Renal cortical epithelial cell (primary cell): ENCODE measurements at places on chromosomes 16 and 17. TPM values are rescaled to one million over a fixed set of nuclear protein-coding genes. Genes with fewer than 3 reads are reported as not detected.

ITGAX gene
- total RNA-seq = 0.05 and 0.17 TPM in 2 replicates

CLDN7 gene
- total RNA-seq = 25.1 and 306 TPM in 2 replicates

DOC2A gene
- total RNA-seq = 0.80 TPM in 1 of 2 replicates, not detected in the other

SYNGR3 gene
- 2.0 and 8.0 TPM in 2 replicates for total RNA-seq

ZNF276 gene
- 10.6 and 20.7 TPM in 2 replicates for total RNA-seq

KRT9 gene
- not detected in 2 replicates for total RNA-seq

SLC47A2 gene
- total RNA-seq = 0.55 TPM in 1 of 2 replicates, not detected in the other

DNA sequence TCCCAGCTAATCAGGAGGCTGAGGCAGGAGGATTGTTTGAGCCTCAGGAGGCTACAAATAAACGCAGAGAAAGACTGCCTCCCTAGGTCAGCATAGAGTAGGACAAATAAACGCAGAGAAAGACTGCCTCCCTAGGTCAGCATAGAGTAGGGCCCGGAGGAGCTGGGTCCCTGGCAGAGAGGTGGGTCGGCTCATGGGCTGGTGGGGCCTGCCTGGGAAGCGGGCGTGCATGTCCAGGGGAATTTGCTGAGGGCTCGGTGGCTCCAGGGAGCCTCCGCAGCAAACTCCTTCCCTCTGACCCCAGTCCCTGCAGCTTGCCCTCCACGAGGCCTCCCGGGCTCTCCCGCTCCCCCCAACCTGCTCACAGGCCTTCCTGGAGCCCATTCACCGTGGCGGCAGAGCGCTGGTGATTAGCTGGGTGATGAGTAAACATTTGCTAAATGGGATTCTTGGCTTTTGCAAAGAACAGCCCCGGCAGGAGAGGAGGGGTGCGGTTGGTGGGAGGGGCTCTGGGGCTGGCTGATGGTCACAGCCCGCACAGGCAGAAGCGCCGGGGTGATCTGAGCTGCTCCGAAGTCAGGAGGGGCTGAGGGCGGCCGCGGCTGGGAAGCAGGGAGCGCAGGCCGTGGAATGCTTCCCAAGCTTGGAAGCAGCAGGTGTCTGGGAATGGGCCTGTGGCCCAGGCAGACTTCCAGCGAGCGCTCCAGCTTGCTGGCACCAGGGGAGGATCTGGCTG, 93.1 kb downstream of the RTN4RL1 start:
- peak; percentile 67 for DNase-seq

DNA sequence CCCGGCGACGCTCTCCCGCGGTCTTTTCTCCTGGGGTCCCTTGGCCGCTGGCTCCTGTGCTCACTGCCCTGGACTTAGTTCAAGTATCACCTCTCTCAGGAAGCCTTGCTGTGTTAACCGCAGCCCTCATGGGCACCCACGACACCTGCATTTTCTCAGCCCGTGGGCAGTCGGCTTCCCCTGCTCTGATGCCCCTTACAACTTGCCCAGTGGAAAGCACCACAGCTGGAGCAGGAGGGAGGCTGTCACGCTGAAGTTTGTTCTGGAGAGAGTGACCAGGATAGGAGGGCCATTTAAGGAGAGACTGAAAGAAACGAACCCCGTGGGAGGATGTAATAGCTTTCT, 395 bp downstream of the STXBP4 start:
- DNase-seq = peak; percentile 33

DNA sequence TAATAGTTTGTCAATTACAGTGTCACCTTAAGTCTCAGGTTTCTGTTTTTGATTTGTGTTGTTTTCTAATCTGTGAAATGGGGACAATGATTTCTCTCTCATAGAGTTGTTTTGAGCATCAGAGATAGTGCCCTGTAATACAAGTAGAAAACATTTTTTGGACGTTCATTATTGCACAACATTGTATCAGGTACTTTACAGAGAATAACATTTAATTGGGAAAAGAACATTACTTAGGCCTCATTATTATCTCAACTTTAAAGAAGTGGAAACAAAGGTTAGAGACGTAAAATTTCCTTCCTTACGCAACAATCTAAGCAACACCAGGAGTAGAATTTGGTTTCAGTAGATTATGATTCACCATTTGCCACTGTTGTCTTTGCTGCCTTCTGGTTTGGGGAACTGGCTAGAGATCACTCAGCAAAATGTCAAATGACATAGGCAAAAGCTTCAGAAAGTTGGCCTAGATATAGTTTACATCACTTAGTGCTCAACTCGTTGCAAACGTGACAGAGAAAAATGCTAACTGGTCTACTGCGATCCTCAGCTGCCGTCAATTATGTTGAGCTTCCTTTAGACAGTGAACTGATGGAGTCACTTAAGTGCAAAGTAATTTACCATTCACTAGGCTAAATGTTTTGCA, 1026.8 kb downstream of the CDH11 start:
- DNase-seq = peak; percentile 28

GRCh38 chr17:68327823-68328557, 36.7 kb downstream of the ARSG start:
- DNase-seq = no peak

DNA sequence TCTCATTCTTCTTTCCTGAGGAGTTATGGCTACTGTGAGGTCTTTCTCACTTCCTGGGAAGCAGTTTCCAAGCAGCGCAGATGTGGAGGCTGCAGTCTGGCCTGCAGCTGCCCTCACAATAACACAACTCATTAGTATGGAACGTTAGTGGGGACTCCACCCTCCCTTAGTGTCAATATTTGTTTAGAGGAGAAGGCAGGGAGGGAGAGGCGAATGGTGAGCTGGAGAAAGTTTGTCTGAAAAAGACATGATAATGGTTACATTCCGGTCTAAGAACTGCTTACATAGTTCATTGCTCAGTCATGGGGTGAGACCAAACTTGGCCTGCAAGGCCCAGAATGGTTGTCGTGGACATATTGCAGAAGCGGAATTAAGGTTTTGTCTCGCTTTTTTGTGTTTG, 170.2 kb downstream of the HS3ST3B1 start:
- no peak for DNase-seq

- DNase-seq = no peak
Observed at GRCh38 chr17:12349297-12349696, 316.4 kb upstream of the MYOCD start.

DNA sequence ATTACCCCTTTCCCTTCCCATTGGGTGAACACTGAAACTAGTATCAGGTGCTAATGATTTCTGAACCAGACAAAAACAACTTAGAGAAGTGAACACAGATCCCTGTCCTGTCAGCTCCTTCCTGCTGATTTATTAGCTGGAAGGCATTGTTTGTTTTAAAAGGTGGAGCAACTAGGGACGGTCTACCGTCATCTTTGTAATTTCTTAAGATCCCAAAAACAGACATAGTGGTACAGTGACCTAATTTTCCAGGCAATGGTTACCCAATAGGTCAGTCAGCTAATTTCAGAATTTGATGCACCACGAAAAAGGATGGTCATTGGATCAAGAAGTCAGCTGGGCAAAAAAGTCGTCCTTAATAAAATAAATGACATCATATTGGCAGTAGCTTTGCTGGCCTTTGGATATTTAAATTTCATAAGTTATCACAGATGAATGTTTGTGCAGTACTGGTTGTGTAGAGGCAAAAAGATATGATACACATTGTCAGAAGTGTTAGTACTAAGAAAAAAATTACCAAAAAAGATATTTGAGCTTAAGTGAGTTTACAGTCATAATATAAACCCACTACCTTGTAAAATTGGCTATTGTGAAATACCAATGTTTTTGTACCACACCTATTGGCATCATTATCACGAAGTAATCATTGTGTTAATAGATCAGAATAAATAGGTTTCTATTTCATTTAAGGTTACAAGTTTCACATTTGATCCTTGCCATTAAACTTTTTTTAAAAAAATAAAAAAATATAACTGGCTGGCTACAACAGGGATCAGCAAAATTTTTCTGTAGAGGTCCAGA, 27.2 kb upstream of the KCNJ16 start:
- DNase-seq = no peak

DNA sequence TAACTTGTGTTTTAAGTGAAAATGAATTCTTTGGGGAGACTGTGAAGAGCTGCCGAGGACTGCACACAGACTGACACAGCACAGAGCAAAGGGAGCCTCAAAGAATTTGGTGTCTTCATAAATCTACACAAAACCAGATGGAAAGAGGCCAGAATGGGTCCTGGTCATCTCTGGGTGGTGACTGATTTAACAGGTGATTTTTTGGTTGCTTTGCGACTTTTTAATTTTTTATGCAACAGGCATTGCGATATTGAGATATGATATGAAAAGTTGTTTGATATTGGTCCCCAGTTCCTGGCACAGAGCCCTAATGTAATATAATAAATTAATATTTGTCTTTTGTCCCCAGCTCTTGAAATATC, 12.6 kb upstream of the EIF1 start:
- no peak for DNase-seq

DNA sequence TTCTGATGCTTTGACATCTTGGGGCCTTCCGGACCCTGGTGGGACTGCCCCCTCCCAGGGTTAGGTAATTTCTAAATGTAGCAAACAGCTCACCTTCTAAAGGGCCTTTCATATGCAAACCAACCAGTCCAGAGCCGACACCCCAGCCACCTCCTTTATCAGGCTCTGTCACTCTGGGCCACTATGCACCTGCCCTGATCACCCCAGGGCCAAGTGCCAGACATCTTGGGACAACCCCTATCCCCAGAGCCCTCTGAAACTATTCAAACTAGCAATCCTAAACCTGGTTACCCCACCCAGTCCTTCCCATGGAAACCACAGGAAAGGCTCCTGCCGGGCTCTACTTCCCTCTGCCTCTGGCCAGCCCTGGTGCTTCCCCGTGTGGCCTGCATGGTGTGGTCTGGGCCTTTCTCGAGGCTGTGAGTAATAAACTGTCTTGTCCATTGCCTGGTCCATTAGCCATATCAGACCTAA, 91.2 kb upstream of the TNRC6C start:
- DNase-seq = no peak

DNA sequence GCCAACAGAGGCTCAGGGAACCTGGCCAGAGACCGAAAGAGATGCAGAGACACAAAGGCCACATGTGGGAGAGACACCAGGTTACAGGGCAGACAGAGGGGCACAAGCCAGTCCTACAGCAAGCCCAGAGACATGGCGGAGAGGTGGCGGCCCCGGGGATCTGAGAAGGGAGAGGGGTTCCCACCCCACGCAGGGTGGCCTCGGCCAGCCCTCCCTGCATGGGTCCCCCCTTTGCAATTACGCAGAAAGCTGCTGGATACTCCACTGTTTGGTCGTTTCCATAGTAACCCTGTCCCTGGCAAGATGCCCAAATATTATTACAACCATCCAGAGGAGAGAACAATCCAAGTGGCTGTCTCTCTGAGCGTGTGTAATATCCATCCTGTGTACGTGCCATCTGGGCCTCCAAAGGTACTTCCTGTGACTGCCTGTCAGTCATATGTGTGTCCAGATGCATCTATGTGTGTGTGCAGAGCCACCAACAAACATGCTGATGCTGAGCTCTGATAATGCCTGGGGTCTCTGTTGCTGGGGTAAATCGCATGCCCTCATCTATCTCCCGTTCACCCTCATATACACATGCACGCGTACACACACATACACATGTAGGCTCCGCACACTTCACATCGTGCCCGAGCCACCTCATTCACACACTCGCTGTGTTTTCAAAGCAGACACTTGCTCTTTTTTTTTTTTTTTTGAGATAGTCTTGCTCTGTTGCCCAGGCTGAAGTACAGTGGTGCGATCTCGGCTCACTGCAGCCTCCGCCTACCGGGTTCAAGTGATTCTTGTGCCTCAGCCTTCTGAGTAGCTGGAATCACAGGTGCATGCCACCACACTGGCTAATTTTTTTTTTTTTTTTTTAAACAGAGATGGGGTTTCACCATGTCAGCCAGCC, 5.5 kb downstream of the PCGF2 start:
- DNase-seq = no peak

- DNase-seq = no peak
Observed at GRCh38 chr17:48483004-48483403, 47.8 kb downstream of the HOXB1 start.

- no peak for DNase-seq
Observed at GRCh38 chr17:50556803-50557202, 3.7 kb upstream of the CACNA1G start.

DNA sequence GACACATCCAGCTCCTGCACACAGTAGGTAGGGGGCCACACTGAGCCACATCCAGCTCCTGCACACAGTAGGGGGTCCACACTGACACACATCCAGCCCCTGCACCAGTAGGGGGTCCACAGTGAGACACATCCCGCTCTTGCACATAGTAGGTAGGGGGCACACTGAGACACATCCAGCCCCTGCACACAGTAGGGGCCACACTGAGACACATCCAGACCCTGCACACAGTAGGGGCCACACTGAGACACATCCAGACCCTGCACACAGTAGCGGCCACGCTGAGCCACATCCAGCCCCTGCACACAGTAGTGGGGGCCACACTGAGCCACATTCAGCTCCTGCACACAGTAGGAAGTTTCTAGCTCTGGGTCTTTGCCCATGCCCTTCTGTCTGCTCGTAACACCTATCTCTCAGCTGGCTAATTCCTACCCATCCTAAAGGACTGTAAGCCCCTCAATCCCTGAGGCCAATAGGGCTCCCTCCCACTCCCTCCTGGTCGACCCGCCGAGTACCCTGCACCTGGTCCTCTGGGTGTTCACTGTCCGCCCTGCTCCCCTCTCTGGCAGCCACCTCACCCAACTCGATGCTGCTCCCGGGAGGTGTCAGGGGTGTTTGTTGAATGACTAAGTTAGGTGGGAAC, 9.4 kb upstream of the ATP2A3 start:
- DNase-seq = no peak

DNA sequence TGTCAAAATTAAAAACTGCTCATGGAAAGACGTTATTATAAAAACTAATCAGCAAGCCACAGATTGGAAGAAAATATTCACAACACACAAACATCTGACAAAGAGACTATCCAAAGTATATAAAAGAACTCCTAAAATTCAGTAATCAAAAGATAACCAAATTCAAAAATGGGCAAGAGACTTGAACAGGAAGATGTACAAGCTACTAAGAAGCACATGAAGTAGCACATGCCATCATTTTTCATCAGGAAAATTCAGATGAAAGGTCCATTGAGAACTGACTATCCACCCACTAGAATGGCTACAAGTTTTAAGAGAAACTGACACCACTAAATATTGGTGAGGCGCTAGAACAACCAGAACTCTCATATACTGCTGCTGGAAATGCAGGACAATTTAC, 3.4 kb upstream of the HLF start:
- DNase-seq = no peak

DNA sequence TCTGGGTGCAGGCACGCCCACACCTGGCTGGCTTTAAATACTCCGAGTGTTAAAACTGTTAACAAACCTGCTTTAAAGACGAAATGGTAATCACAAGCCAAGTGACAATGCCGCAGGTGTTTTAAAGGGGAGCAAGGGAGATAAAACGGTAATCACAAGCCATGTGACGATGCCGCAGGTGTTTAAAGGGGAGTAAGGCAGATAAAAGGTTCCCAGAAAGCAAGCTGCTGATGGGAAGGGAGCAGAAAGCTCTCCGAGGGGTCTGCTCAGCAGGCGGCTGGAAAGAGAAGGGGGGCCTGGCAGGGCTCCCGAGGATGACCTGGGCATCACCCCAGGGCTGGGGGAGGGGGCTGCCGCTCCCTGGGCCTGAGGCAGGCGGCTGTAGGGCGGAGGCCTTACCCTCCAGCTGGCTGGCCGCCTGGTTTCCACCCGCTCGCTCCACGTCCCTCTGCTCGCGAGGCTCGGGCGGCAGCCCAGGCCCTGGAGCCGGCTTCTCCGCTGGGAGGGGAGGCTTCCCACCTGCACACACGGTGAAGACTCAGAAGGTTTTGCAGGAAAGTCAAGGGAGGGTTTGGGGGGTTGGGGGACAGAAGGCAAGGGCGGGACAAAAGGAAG, 12.1 kb downstream of the NDUFAF8 start:
- DNase-seq = no peak

- no peak for DNase-seq
Observed at GRCh38 chr17:14199601-14200000, 37.1 kb downstream of the CDRT15 start.
